ENCODE measurements at places on chromosomes 5 and 9.

DNA sequence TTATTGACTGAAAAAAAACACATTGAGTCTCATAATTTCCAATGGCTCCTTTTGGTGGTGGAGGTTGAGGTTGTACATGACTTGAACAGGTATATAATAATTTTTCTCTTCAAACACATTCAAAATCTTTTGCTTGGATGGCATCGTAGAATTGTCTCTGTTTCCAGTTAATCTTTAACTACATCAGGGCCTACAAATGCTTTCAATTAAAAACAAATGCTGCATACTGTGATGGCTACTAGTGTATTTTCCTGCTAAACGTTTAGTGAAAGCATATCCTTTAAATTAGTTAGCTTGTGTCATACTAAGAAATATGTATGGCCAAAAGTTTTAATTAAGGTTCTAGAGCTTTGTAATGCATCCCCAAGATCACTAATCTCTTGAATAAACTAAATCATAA, 313.8 kb downstream of the SLF1 start:
- no peak for DNase-seq

- no peak for DNase-seq
Observed at GRCh38 chr5:68565427-68565826, 349.9 kb downstream of the PIK3R1 start.

DNA sequence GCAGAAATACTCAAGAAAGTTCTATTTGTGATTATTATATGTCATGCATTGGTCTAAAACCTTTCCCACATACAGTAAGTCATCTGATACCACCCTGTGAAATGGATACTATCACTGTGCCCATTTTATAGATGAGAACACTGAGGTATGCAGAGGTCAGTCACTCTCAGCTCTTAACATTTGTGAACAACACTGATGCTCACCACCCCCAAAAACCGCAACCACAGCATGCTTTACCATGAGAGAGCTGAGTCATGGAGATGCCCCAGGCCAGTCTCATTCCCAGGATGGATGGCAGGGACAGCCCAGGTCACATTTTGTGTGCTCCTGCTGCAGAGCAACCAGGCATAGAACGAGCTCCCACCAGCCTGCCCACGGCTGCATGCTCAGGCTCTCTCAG, 53.5 kb upstream of the IRX1 start:
- DNase-seq = no peak

- DNase-seq = no peak
Observed at GRCh38 chr5:97600486-97600885, 417.4 kb upstream of the RIOK2 start.
